ENCODE measurements at places on chromosomes 11 and 22.

DNA sequence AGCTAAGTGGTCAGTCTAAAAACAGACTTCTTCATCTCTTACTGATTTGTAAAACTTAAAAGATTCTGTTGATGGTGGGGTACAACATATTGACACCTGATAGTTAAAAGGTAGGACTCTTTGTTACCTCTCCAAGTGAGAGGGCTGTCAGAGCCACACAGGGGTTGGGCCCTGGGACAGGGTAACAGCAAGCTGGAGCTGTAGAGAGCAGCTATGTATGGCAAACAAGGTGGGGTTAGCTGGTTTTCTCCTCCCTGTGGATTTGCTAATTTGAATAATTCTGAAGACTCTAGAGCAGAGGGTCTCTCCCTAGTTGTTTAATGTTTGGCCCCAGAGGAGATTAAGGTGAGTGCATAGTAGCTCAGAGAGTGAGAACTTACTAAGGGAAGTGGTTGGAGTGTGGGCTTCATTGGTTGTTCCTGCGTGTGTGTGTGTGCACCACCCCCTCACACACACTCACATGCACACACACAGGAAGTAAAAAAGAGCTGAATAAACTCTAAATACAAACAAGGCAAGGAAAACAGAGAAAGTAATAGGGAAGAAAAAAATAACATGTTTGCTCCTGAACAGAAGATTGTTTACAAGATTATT is 9.2 kb upstream of the GAS2 start:
- no peak for DNase-seq

DNA sequence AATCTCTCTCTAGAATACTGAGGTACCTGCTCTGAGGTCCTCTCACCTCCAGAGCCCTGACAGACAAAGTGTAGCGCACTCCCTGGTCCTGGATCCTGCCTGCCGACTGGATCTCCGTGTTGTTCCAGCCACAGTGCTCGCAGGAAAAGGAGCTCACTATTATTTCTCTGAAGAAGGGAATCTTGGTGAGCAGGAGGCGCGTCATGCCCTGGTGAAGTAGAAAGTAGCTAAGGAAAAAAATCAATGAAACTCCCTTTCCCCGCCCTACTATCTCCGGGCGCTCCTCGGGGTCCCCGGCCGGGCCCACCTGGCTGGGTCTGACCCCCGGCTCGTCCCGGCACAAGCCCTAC is 412 bp downstream of the ZPR1 start:
- no peak for DNase-seq

- DNase-seq, result no peak
Observed at GRCh38 chr11:69269388-69269787, 24.6 kb upstream of the MYEOV start.

- DNase-seq, result peak; percentile 51
Observed at GRCh38 chr22:41596776-41597634, 7.4 kb upstream of the PMM1 start.

GRCh38 chr11:94776351-94777321 is 8.5 kb downstream of the AMOTL1 start:
- no peak for DNase-seq

DNA sequence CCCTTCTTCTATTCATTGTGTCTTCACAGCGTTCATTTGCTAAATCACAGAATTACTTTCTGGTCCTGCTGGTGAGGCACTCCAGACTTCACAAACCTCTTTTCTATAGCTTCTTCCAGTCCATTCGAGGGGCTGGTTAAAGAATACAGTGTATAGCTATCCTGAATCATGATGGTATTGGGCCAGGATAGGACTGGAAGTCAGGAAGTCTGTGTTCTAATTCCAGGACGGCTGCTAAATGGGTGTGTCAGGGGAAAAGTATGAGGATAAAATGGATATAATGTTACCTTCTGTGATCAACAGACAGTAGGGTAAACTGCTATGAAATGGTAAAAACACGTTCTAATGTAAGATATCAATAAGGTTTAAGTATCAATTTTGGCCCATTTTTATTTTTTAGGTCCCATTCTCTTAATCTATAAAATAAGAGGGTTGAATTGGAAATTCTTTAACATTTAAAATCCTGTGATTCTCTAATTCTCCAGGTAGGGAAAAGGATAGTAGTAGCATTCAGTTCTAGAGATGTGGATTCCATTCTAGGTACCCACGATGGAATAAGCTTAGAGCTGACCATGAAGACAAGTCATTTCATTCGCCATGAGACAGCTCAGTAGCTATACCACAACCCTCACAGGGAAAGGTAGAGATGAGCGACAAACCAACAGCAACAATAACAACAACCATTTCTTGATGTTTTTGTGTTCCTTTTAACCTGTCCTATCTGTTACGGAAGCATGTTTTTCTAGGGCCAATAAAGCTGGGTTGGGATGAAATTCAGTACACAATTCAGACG is 96.1 kb downstream of the SLC1A2 start:
- DNase-seq, result no peak

DNA sequence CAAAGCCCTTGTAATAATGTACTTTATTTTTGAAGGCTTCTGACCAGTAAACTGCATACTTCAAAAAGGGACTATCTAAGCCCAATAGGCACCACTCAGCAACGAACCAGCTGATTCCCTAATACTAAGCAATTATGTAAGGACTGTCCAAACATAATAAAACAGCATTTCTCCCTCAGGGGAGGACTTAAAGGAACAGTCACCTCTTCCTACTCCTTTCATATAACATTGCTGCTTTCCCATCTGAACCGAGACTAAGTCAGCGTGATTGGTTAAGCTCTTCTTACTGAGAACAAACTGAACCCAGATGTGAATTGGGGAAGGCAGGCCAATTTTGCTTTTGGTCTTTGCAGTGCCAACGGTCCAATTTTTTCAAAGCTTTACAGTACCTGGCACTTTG is 420.0 kb downstream of the METTL15 start:
- DNase-seq, result no peak

DNA sequence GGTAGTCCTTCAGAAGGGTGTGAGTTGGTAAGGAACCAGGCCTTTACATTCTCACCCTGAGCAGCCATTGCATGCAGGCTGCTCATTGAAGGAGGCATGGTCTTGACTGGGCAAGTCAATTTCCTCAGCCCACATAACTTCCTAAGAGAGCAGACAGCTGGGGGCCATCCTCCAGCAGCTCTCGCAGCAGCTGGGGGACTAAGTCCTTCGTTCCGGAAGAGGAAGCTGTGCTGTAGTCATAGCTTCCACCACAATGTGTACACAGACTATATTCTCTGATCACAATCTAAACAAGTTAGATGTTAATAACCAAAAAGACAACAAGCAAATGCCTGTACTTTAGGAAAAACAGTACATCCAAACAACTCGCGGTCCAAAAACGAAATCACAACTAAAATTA is 30.1 kb upstream of the MPPED1 start:
- no peak for DNase-seq

GRCh38 chr11:129637473-129637872 is 178.2 kb upstream of the TMEM45B start:
- DNase-seq, result no peak

GRCh38 chr11:95832763-95833162 is 42.5 kb downstream of the CEP57 start:
- no peak for DNase-seq

DNA sequence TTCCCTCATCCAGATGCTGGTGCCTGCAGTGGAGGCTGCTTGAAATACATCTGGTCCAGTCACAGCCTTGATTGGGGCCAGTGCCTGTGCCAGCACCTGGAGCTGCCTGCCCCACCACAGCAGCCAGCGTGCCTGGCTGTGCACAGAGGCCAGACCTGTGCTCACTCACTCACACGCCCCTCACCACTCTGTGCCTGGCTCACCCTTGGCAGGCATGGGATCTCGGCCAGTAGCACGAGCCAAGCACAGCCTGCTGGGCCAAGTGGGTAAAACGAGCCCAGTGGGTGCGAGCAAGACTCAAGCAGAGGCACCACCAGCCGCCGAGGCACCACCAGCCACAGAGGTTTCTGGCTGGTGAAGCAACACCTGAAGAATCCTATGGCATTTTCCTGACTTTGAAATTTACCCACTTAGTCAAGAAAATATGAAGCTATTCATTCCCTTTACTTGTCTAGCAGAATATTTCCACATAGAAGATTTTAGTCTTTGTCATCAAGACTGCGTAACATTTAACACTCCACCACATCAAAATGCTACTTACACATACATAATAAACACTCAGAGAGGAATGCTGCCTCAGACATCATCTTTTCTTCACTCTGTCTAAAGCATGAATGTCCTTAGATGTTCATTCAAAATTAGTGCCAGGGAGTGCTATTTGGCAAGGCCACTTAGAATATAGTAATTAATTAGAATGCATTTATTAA is 424.3 kb upstream of the FAT3 start:
- no peak for DNase-seq

DNA sequence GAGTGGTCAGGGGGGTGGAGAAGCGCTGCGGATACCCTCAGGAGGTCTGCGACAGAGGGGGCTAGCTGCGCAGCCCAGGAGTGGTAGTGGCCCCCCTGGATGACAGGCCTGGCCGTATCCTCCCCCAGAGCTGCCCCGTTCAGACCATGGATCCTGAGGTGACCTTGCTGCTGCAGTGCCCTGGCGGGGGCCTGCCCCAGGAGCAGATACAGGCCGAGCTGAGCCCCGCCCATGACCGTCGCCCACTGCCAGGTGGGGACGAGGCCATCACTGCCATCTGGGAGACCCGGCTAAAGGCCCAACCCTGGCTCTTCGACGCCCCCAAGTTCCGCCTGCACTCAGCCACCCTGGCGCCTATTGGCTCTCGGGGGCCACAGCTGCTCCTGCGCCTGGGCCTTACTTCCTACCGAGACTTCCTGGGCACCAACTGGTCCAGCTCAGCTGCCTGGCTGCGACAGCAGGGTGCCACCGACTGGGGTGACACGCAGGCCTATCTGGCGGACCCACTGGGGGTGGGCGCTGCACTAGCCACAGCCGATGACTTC is 505 bp downstream of the NUDT22 start:
- DNase-seq, result peak; percentile 57

GRCh38 chr11:12183827-12184620 is 73.6 kb downstream of the MICAL2 start:
- no peak for DNase-seq

DNA sequence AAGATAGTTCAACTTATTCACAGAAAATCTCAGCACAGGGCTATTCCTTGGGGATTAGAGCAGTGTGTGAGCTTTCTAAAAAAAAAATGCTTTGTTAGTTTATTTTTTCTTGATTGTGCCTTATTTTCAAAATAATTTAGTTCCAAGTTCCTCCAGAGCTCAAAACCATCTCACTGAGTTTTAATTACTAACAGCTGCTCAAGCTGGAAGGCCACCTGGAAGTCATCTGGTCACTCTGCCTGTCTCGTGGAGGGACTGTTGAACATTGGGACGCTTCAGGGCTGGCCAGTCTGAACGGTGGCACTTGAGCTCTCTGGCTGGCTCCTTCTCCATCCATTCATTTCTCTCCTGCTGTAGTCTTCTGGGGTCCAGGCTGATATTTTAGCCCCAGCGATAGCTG is 4.0 kb downstream of the OR51E1 start:
- no peak for DNase-seq

DNA sequence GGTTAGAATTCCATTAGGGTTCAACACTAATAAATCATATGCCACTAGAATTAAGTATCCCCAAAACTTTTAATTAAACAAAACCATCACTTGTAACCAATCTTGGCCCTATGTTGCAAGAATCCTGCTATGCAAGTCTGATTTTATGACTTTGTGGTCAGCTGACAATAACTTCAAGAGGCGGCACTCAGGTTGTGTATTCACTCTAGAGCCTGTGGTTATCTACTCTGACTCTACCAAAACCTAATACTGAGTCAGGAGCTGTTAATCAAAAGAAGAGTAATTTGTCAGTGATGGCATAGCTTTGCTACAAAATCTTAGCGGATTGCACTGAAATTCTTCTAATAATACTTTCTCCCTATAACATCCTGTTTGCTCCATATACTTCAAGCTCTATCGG is 253.7 kb downstream of the AASDHPPT start:
- DNase-seq, result no peak

DNA sequence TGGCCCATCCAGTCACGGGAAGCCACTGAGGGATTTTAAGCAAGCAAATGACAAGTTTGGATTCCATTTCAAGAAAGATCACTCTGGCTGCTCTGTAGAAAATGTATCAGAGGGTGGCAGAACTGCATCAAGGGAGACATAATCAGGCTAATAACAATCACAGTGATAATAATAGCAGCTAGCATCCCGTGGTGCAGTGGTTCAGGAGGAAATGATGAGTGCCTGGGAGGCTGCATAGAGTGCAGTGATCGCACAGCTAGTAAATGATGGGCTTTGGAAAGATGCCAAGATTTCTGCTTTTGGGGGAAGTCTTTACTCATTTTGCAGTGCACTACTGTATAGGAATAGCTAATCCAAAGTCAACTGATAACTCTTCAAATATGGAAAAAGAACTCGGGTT is 35.8 kb downstream of the TNRC6B start:
- DNase-seq, result no peak

GRCh38 chr11:121494355-121495099 is 41.8 kb upstream of the SORL1-AS1 start:
- peak; percentile 27 for DNase-seq

DNA sequence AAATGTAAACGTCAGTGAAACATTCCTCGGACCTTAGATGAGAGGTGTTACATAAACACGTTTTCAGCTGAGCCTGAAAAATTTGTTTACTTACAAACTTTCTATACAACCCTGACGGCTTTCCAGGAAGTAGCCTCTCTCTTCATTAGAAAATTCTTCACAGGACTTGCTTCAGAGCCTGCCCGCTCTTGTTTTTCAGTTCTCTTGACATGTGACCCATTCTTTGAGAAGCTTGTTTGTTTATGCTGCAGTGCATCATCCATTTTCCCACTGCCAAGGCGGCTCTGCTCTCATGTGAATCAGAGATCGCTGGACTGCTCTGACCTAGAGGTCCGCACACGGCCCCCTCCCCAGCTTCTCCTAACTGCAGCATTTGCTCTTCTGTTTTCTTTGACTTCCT is 47.9 kb upstream of the ARHGAP42 start:
- no peak for DNase-seq

GRCh38 chr11:82978422-82979099 is 77.0 kb downstream of the DDIAS start:
- peak; percentile 24 for DNase-seq

DNA sequence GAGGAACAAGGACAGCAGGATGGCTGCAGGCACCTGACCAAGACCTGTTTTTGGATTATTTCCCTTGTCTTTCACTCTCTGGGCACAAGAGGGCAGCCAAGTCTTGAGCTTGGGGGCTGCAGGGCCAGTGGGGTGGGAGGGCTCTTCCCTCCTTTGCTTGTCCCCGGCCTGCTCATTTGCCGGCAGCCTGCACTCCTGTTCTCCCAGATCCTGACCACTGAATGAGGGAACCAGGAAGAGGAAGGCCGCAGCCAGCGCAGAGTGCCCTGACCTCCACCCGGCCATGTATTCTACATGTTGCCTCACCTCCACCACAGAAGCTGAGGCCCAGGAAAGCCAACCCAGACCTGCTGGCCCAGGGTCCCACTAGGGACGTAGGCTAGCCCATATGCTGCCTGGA is 15.5 kb upstream of the NNMT start:
- no peak for DNase-seq

DNA sequence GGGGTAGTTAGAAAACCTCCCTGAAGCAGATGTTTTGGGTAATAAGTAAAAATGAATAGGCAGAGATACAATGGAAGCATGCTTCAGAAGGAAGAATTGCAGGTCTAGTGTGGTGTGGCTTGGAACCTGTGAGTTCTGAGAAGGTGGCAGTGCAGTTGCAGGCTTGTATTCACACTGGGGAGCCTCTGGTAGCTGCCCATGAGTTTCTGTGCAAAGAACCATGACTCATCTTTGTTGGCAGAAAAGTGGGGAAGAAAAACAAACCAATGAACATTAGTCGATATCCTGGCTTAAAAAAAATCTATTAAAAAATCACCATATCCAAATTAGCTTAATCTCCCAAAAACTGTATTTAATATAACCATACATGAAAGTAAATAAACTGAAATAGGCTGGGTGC is 232.6 kb downstream of the FAT3 start:
- no peak for DNase-seq

All from CD4-positive, alpha-beta T cell treated with Interferon alpha-2 for 1 hour (primary cell).